ENCODE measurements at places on chromosomes 12 and 14.
A peak's percentile ranks its signal among the peaks of the same experiment; 100 is the strongest.

GRCh38 chr14:42994051-42994736, 1387.5 kb downstream of the LRFN5 start:
- no peak for DNase-seq

DNA sequence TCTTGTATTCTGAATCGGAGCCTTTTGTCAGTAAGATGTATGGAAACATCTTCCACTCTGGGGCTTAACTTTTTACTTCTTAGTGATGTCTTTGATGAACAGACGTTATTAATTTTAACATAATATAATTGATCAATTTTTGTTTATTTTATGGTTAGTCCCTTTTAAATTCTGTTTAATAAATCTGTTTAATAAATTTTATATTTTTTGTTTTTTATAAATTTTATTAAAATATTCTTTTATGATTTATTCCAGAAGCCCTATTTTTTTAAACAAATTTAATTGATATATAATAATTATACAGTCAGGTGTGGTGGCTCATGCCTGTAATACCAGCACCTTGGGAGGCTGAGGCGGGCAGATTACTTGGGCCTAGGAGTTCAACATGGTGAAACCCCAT, 235.1 kb downstream of the AEBP2 start:
- DNase-seq: no peak

DNA sequence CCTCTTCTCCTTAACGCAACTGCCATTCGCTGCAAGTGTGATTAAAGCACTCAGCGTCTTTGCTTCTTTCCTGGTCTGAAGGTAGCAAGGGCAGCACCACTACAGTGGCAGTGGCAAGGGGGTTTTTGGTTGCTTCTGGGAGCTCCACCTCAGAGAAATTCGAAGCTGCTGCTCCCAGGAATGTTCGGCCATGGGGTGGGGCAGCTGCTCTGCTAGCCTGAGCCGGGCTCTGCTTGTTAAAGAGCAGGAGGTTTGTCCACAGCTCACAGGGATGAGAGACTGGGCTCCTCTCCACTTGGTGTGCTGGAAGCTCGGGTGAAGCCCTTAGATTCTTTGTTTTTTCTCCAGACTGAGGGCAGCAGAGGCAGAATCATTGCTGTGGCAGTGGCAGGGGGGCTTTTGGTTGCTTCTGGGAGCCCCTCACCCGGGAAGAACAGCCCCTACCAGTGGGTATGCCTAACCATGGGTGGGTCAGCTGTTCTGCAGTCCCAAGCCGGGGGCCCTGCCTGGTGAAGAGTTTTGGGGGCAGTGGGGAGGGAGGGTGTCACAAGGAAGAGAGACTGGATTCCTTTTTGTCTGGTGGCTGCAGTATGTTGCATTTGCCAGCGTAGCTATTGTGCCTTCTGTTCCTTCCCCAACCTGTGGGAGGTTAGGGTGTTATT, 340.2 kb downstream of the AEBP2 start:
- no peak for DNase-seq

DNA sequence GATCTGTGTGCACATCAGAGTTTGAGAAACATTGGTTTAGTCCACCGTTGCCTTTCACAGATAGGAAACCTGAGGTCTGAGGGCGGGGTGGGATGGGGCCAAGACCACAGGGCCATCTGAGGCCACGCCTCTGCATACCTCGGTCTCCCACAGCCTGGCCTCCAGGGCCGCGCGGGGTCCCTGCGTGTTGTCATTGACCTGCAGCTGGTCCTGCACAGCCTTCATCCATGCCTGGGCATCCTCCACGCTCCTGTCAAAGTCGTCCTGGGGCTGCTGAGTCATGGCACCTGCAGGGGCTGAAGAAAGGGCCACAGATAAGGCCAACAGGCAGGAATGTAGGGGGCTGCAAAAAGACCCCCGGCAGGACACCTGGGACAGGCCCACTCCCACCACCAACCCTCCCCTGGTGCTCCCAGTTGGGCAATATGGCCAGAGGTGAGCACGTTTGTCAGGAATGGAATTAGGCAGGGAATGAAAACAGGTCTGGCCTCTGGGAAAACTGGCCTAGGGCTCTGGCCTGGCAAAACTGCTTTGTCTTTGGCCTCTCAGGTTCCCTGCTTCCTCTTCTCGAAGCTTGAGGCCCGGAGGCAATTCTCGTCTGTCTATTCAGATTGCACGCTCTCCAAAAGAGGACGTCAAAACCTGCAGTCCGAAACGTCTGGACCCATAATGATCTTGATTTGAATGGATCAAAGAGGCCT, 40.8 kb downstream of the SYNE3 start:
- DNase-seq: no peak

DNA sequence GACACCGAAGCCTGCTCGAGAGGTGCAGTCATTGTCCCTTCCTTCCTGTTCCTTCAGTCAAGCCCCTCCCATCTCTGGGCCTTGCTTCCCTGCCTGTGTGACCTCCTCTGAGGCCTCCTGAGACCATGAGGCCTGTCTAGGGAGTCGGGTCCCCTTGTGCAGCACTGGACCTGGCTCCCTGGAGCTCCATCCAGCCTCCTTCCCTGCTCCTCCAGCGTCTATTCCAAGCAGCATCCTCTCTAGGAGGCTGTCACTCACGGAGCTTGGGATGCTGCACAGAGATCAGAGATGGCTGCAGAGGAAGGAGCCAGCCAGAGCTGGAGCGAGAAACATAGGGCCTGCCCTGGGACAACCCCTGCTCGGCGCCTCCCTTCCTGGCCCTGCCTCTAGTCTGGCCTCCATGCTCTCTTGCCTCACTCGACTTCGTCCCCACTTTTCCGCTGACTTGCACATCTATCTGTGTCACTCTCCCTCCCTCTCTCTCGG, 142.7 kb downstream of the BCL11B start:
- DNase-seq: no peak

- no peak for DNase-seq
These were observed 102.0 kb downstream of the TMEM30B start for GRCh38 chr14:61179061-61179690.

DNA sequence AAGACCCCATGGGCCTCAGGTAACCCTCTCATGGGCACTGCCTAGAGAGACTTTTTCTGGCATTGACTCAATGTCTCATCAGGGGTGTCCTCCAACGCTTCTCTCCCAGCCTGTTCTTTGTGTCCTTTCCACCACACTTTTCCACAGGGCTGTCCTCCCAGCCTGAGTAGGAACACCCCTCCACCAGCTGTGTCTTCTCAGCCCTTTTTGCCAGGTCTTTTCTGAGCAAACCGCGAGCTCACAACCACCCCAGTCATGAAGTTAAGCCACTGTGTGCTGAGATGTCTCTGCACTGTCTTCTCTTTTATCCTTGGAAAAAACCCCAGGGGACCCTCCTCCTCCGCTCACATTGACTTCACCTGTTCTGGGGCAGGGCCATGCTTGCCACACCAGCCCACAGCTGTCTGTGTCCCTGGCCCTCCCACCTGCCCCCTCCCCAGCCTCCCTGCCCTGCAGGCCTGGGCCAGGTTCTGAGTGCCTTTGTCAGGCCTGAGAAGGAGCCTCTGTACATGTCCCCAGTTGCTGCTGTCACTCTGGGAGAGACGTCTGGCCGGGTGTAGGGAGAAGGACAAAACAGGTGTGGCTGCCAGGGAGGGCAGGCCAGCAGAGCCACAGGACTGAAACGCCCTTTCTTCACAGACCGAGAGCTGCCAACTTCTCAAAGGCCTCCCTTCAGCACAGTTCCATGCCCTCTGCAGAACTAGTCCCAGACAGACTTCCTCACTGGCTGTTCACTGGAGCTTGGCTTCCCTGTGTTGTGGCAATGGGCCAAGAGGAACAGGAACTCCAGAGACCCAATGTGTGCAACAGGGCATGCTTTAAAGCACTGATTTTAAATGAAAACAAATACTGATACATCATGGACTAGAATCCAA, 50.5 kb upstream of the PNMA1 start:
- DNase-seq: peak; percentile 60

DNA sequence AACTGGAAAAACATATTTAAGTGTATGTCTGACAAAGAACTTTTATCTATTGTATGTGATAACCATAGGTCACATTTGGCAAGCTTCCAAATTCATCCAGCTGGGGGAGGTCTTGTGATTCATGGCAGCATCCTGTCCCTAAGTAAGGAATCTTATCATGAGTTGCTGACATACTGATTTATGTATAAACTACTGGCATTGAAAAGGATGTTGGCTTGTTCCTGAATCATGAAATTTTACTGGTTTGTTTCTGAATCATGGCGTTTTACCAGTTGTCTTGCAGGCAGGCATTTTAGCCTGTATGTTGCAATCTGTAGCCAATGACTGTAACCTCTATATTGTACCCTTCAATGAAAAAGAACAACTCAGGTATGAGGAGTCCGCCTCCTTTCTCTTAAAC, 244.8 kb downstream of the IPO8 start:
- DNase-seq: no peak

GRCh38 chr12:4051596-4051995, 178.4 kb upstream of the PARP11 start:
- DNase-seq: no peak

DNA sequence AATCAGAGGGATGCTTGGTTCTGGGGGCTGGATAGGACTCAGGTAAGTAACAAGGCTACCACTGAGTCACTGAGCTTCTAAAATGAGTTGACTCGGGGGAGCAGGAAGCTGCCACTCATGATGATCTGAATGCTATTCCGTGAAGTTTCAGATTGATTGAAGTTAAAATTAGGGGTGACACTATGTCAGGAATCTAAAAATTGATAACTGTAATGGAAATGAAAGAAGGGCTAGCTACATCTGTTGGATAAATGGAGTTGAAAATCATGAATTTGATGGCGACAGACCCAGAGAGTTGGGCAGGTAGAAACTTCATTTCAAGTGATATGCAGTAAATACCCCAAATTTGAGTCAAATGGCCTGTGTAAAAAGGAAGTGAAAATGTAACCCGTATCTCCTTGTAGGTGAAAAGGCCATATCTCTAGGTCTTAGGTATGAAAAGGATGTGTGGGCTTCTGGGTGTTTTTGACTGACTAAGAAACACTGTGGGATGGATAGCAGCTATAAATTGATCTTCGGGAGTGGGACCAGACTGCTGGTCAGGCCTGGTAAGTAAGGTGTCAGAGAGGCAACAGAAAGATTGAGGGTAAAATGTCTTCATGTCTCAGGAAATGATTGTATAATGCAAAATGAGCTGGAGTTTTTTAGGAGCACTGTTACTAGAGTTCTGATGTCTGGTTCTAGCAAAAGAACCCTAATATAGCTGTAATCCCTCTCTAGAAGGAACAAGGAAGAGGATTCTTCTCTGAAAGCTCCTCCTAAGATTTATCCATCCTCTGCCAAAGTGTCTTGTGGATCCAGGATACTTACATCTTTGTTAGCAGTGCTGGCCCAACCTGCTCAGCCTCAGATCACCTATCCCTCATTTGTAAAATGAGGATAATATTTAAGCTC, 57.3 kb downstream of the DAD1 start:
- DNase-seq: no peak

GRCh38 chr14:105484069-105484996, 2.4 kb upstream of the CRIP1 start:
- no peak for DNase-seq

DNA sequence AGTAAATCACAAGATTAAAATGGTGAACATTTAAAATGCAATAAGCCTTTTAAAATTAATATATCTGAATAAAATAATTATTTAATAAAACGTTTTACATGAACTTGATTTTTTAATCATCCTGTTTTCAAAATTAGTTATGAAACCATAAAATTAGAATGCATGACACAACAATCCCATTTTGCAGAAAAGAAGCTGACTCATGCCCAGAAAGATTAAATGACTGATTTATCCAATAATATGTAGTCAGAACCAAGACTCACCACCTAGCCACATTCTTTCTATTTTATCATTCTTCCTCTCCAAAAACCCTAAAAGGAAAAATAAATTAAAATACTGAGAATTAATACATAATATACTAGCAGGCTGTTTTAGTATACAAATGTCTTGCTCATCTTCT, 83.0 kb upstream of the LGR5 start:
- DNase-seq: no peak

DNA sequence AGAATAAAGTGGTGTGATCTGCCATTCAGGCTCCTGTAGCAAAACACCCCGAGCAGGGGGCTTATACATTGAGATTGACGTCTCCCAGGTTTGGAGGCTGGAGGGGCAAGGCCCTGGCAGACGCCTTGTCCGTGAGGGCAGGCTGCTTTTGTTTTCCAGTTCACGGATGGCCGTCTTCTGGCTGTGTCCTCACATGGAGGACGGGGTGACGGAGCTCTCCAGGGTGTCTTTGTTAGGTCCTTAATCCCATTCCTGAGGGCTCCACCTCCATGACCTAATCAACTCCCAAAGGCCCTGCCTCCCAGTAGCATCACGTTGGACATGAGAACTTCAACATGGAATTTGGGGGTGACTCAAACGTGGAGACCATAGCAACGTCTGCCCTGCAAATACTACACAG, 147.7 kb downstream of the KIF26A start:
- DNase-seq: no peak

- DNase-seq: peak; percentile 31
These were observed 17.2 kb downstream of the REM2 start for GRCh38 chr14:22900081-22900799.

- no peak for DNase-seq
These were observed 29.4 kb downstream of the DCP1B start for GRCh38 chr12:1974812-1975211.

DNA sequence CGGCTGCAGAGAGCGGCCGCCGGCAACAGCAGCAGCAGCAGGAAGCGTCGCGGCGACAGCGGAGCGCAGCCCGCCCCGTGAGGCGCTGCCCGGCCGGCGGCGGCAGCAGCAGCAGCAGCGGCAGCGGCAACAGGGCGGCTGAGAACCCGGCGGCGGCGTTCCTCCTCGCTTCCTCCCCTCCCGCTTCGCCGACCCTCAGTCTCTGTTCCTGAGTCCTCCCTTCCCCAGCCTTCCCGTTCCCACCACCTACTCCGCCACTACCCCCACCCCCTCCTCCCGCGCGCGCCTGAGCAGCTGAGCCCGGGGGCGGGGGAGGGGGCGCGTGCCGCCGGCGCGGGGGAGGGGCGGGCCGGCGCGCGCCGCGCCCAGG, 310 bp downstream of the BICDL1 start:
- DNase-seq: peak; percentile 49

GRCh38 chr12:116642683-116643082, 83.5 kb downstream of the MAP1LC3B2 start:
- no peak for DNase-seq

DNA sequence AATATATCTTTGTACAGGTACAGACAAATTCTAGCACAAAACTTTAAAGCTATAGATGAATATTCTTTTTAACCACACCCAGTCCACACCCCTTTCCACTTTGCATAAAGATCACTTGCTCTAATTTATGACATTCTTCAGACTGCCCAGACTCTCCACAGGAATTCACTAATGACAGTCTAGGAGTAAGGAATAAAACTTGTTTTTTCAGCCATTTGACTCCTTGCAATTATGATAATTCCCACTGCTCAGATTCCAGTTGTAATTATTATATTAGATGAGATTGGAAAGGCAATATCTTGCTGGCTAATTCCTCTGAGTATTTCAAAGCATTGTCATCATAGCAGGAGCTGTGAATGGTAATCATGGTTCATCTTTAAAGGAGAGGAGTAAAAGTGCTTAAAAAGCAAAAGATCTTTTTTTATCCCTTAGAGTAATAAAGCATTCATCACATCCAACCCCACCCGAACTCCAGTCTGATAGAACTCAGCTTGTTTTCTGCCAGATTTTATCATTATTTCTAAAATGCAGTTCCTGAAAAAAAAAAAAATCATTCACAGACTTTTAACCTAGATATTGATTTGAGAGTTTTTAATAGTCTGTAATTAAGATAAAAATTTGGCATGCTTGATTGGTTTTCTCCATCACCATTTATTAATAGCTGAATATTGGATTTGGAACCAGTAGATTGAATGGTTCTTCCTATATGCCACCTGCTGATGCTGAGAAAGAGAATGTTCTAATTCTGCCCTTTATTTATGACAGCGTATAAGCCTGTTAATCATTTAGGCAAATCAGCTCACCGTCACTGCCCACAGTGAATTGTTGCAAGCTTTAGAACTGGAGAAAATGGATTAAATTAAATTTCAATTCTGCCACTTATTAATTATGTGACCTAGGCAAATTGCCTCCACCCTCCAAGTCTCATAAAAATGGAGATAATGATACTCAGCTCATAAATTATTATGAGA, 93.9 kb upstream of the RASSF8 start:
- no peak for DNase-seq
